NCI-H460 (cell line): ENCODE measurements at places on chromosomes 11 and 22.

DNA sequence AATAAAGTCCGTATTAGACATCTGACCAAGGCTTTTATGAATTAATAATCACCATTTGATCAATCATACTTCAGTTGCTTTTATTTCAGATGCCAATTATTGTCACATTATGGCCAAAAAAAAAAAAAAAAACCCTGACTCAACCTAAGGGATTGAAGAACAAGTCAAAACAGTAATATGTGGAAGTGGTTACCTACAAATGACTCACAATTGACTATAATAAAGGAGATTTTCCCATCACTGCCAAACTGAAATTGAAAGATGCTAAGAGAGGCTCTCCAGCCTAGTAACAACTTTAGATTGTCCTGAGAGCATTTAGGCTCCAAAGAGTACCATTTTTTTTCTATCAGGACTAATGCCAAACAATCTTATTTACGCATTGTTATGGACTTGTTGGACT, 35.2 kb downstream of the SOX6 start:
- DNase-seq, result no peak

GRCh38 chr22:20131859-20132685, 468 bp downstream of the ZDHHC8 start:
- DNase-seq, result no peak

DNA sequence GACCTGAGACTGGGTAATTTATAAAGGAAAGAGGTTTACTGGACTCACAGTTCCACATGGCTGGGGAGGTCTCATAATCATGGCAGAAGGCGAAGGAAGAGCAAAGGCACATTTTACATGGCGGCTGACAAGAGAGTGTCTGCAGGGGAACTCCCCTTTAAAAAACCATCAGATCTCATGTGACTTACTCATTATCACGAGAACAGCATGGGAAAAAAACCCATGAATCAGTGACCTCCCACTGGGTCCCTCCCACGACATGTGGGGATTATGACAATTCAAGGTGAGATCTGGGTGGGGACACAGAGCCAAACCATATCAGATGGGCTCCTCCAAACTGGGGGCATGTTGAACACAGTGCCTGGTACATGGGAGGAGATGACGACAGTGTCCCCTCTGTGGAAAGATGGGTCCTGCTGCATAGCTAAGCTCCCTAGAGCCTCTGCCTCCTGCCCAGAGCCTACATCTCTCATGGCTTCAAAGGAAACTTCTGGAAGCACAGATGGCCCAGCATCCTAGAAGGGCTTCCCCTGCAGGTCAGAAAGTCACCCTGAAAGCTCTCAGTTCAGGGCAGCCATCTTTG, 46.1 kb downstream of the MYEOV start:
- DNase-seq, result no peak

- DNase-seq, result no peak
Measured at GRCh38 chr11:100757646-100758045, 70.6 kb downstream of the ARHGAP42 start.

GRCh38 chr11:103662880-103663279, 373.6 kb upstream of the DDI1 start:
- no peak for DNase-seq

- no peak for DNase-seq
Measured at GRCh38 chr11:86365546-86365945, 9.1 kb upstream of the CCDC81 start.

DNA sequence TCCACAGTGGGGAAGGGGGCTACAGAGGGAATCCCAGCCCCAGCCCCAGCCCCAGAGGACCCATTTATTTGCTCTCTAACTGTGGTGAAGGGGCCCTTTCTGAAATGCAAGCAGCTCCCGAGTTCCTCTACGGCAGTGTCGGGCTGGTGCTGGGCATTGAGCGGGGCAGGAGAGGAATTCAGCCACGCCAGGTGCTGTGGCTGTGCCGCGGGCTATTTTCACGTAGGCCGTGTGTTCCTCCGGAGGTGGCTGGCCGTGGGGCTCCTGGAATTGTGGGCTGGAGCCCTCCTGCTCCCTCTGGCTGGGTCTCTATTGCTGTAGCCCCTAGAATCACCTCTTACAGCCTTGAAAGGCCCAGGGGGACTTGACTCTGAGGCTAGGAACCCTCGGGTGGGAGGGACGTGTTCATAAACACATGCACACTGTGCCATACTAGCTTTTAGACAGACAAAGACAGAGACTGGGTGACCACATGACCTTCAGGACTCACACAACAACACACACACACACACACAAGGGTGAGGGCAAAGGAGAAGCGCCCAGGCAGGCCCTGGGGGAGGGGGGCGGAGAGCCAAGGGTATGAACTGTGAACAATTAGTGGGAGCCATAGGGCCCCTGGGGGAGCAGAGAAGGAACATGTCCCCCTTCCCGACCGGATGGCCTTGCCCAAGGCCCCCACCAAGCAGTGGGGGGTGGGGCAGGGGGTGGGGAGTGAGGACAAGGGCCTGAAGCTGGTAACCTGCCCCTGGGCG, 48.4 kb upstream of the SYT7 start:
- DNase-seq, result no peak

- no peak for DNase-seq
Measured at GRCh38 chr11:120744016-120744994, 232.8 kb downstream of the GRIK4 start.

DNA sequence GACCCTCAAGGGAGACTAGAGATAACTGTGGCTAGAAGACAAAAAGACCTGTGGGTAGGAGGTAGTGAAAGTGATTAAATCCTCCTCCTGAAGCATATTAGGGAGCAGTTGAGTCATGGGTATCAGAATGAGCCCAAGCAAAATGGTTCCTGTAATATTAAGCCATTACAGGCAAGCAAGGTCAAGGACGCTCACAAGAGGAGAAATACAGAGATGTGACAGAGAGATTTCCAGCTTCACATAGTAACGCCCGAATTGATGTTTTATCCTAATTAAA, 77.7 kb downstream of the FAM76B start:
- DNase-seq, result no peak

DNA sequence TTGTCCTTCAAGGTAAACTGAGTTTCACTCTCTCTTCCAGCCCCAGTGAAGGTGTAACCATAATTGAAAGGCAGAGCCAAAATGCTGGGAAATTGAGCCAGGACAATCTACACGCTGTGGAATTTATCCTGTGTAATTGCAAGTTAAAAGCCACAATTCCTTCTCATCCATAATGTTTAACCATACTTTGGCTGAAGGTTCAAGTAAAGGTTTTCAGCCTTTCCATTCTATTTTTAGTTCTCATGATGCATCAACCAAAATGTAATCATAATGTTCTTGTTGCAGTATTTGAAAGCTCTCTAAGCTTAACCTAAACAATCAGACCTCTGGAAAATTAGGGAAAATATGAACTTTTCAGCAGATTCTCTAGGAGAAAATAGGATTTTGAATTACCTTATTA, 14.0 kb upstream of the ARHGAP42 start:
- no peak for DNase-seq

GRCh38 chr11:16382638-16383380, 26.5 kb upstream of the SOX6 start:
- no peak for DNase-seq

- DNase-seq, result no peak
Measured at GRCh38 chr11:129385801-129386200, 10.2 kb downstream of the BARX2 start.

GRCh38 chr22:27197618-27198017, 540.2 kb downstream of the MIAT start:
- DNase-seq, result no peak

DNA sequence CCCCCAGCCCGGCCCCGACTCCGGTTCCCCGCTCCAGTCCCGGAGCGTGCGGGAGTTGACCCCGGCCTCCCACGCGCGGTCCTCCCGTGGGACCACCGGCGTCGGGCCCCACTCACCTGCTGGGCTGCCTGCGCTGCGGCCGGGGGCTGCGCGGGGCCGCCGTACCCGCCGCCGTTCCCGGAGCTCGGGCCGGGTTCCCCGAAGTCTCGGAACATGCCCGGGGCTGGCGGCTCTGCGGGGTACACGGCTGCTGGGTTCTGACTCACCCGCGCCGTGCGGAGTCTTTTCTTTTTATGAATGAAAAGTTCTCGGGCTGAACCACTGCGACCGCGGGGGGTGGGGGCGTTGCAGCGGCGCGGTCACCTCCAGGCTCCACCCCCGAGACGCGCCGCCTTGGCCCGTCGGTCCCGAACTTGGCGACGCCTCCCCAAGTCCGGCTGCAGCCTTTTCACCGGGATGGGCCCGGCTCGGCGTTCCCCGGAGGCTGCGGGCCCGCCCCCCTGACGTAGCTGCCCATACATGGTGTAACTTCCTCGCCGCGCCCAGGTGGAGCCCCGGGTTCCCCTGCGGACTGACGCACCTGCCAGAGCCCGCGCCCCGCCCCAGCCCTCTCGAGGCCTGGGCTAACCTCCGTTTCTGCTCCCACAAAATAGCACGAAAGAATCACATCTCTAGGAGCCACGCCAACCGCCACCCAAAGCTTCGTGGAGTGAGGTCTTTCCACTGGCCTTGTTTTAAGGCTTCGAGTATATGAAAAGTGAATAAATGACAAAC, at the start of gene FOSL1:
TSS of gene FOSL1 (minus strand) at position 264 of the 774 bp plus-strand sequence. CDS start at position 215, 49 bp downstream.
- peak; percentile 90 for DNase-seq

GRCh38 chr11:456533-456932, 6.5 kb downstream of the PTDSS2 start:
- DNase-seq, result no peak

GRCh38 chr22:30294830-30295229, 5.5 kb upstream of the CASTOR1 start:
- DNase-seq, result no peak

DNA sequence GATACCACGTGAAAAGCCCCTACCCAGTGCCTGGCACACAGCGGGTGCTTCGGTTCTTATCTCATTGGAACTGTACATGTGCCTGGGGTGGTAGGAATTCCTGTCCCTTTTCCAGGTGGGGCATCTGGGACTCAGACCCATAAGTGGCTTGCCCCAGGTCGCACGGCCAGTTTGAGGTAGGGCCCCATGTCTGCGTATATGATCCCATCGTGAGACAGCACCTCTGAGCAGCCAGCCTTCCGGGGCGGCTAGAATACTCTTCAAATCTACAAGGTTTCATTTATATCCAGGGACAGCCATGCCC, 33.5 kb upstream of the SMIM38 start:
- DNase-seq, result no peak

DNA sequence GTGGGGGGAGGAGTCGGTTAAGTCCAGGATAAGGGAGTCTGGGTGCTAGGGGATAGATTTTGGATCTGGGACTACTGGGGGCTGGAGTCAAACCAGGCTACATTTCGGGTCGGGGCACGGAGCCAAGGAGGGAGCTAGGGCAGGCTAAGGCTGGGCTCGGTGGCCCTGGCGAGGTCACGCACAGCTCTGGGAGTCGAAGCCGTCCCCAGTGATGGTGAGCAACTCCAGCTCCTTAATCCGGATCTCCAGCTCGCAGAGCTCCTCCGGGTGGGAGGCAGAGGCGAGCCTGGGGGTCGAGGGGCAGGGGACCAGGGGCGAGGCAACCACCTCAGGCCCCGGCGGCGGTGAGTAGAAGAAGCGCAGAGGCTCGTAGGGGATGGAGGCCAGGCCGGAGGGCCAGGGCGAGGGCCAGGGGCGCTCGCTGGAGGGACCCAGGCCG, 544 bp downstream of the C11orf91 start:
- DNase-seq, result no peak

DNA sequence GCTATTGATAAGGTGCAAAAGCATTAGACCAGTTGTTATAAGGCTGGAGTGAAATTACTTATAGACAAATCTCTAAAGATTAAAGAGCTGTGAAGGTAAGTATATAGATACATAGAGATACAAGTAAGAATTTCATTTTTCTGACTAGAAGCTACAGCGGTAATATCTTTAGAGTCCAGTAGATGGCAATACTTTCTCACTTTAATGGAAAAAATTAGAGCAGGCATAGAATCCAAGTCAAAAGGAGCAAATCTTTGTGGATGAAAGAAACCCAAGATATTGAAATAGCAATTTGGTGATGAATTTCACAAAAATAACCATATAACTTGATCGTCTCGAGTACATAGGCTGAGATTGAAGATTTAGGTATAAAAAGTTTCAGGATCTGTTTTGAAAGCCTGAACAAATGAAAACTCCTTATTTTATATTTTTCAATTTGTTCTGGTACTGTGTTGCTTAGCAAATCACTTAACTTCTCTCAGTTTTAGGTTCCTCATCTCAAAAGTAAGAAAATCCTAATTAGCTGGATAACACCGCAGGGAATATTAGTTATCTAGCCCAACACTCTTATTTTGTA, 81.9 kb downstream of the UVRAG start:
- DNase-seq, result peak; percentile 38
